ENCODE measurements at places on chromosomes 5 and 9. TPM values are rescaled to one million over a fixed set of nuclear protein-coding genes. Genes with fewer than 3 reads are reported as not detected.
A peak's percentile ranks its signal among the peaks of the same experiment; 100 is the strongest.

- peak; percentile 57 for DNase-seq
These were observed 23.3 kb downstream of the CAVIN4 start for GRCh38 chr9:100601216-100601615.

DNA sequence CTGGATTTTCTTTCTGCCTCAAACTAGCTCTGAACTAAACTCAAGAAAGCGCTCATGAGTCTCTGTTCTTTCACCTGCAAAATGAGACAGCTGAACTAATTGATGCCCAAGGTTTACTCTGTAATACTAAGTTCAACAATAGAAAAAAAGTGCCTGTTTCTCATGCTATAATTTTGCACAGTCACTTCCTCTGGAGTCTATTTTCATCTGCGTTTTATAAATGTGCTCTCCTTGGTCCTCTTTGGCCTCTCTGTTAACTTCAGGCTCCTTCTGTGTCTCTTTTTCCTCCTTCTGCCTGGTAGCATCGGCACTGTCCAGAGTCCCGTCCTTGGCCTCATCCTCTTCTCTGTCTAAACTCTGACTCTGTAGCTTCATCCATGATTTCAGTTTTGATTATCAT, 311.9 kb upstream of the TLE4 start:
- no peak for DNase-seq

GRCh38 chr5:122142480-122143164, 13.3 kb downstream of the ZNF474 start:
- no peak for DNase-seq

GRCh38 chr5:558871-559503, 34.7 kb upstream of the SLC9A3 start:
- DNase-seq: no peak

- no peak for DNase-seq
These were observed 39.7 kb upstream of the SHC3 start for GRCh38 chr9:89218040-89218928.

- no peak for DNase-seq
These were observed 180.4 kb upstream of the TRIM32 start for GRCh38 chr9:116506685-116507084.

DNA sequence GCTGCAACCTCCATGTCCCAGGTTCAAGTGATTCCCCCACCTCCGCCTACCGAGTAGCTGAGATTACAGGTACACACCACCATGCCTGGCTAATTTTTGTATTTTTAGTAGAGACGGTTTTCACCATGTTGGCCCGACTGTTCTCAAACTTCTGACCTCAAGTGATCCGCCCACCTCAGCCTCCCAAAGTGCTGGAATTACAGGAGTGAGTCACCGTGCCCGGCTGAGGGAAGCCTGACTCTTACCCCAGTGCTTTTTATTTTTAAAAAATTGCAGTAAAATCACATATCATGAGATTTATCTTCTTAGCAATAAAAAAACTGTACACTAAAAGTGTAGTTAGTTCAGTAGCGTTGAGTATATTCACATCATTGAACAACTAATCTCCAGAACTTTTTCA, 105.3 kb downstream of the SLIT3 start:
- no peak for DNase-seq

- no peak for DNase-seq
These were observed 20.9 kb upstream of the BNIP1 start for GRCh38 chr5:173123416-173123815.

DNA sequence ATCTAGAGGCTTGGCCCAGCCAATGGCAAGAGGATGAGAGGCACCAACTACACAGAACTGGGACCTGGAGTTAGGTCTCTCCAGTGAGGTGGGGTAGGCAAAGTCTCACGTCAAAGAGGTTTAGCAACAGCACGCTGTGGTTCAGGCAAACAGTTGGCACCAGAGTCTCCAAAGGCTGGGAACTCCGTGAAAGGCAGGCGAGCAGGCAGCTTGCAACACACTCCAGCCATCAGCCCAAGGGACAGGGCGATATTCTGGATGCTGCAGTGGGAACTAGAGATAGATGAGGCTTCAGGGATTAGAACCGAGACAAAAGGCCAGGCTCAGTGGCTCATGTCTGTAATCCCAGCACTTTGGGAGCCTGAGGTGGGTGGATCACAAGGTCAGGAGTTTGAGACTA, 129.1 kb downstream of the PDZD2 start:
- DNase-seq: no peak

DNA sequence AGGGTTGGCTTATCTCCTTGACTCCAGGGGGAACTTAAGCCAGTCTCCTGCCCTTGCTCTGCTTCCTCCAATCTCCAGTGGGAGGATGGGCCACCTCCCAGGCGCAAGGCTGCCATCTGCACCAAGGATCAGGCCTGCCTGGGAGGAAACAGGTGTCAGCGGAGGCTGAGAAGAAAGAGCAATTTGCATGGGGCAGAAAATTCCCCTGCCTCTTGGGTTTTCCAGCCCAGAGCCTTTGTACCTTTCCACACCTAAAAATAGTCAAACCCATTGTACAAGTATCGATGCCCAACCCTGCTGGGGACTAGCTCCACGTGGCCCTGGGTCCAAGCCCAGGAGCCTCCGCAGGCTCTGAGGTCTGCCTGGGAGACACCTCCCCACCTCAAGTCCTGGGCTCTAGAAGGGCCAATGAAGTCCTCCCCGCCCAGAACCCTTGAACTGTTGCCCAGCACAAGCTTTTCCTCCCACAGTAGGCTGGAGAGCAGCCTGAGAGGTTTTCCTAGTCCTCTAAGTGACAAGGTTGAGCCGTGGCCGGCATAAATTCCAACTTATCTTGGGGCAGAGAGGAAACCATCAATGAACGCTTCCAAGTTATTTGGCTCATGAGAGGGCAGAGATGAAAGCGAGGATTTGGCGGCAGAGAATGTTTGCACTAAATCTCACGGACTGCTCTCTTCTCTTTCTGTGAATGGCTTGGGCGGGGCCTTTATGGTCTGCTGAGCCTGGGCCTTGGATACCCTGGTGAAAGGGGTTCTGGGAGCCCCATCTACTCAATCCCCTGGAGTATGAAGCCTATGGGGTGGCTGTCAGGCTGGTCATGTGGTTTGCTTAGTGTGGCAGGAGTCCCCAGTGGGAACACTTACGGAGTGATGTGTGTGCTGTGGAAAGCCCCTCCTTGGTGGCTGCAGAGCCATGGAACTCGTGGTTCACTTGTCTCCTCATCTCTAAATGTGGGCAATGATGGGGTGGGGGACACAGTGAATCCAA, 15.6 kb downstream of the JADE2 start:
- DNase-seq: no peak

DNA sequence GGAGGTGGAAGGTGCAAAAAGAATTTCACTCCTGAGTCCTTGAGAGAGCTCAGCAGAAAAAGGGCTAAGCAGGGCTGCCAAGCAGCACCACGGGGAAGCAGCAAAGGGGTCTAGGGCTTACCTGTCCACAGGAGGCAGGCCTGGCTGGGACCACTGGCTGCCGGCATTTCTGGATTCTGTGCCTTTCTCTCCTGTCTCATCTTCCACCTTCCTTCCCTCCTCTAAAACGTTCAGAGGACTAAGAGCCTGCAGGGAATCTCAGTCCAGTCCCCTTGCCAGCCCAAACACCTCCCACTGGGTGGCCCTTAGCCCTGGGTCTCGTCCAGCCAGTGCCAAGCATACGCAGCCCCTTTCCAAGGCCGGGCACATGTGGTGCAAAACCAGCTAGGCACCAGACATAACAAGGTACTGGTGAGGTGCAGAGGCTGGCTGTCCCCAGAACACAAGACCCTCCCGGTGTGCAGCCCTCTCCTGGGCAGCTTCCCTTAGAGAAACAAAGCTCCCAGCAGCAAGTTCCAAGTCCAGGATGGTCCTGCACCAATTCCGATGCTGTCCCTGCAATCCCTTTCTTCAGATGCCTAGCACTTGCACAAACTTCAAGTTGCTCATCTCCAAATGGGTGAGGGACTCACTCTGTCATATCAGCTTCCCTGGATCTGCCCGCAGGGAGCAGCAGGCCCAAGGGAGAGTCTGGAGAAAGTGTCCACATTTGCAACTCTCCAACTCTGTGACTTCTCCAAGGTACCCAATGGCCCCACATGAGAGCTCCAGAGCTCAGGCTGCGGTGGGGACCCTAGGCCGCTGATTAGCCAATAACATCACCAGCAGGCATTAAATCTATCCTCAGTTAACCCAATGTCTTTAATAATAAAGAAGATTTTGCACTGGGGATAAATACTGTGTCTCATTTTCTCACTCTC, 126.3 kb downstream of the C5orf15 start:
- no peak for DNase-seq

- DNase-seq: no peak
These were observed 38.9 kb upstream of the SLC2A8 start for GRCh38 chr9:127358023-127358535.

DNA sequence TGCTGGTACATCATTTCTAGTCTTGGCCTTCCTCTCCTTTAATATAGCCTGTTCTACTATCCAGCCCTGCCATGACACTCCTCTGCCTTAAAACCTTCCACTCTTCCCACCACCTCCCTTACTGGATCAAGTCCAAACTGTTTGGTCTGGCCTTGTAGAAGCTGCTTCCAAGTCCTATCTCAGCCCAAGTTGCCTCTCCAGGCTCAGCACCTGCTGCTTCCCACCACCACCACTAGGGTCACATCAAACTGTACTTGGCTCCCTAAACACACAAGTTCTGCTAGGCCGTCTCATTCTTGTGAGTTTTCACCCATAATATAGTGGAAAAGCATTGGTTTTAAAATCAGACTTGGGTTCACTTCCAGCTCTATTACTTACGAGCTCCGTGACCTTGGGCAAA, 1.4 kb downstream of the NDUFA8 start:
- peak; percentile 40 for DNase-seq

GRCh38 chr9:106689089-106689488, 173.9 kb upstream of the ZNF462 start:
- DNase-seq: no peak

GRCh38 chr5:103237778-103238177, 20.8 kb upstream of the MACIR start:
- DNase-seq: no peak

DNA sequence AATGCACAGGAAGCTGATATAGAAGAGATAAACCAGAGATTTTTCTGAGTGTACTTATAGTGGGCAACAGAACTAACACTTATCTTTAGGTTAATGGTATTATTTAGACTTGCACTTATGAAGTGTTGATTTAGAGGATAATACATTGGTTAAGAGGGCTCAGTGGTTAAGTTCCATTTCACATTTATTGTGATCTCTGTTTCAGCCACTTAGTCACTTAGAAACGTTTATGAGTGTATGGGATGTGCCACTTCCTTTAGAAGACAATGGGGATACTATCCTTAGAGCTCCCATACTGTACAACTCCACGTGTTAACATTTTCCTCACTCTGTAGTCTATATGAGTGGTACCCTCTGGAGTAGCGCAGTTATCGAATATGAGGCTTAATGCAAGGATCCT, 57.5 kb downstream of the PIP5K1B start:
- DNase-seq: no peak

GRCh38 chr9:87181670-87182069, 234.4 kb upstream of the GAS1 start:
- no peak for DNase-seq

DNA sequence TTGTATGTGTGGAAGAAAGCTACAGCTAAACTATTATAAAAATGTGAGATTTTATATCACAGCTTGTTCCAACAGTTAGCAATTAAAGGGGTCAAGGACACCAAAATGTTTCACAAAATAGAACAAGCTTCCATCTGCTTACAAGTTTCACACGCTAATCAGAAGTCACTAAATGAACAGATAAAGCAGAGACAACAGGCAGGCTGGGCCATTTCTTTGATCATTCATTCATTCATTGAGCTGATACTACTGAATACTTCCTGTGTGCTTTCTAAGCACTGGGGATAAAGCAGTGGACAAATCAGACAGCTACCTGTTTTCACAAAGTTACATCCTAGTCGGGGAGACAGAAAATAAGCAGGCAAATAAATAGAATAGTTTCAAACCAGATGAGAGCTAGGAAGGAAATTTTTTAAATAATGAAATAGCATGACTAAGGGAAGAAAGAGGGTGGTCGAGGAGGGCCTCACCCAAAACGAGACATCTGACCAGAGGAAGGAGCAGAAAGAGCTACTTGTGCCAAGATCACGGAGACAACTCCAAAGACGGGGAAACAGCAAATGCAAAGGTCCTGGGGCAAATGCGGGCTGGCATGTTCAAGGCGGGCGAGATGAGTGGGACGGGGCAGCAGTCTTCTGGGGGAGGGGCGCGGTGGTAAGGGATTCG, 1.2 kb downstream of the MAPK9 start:
- DNase-seq: no peak

GRCh38 chr9:105293408-105293807, 49.0 kb downstream of the SLC44A1 start:
- DNase-seq: no peak

DNA sequence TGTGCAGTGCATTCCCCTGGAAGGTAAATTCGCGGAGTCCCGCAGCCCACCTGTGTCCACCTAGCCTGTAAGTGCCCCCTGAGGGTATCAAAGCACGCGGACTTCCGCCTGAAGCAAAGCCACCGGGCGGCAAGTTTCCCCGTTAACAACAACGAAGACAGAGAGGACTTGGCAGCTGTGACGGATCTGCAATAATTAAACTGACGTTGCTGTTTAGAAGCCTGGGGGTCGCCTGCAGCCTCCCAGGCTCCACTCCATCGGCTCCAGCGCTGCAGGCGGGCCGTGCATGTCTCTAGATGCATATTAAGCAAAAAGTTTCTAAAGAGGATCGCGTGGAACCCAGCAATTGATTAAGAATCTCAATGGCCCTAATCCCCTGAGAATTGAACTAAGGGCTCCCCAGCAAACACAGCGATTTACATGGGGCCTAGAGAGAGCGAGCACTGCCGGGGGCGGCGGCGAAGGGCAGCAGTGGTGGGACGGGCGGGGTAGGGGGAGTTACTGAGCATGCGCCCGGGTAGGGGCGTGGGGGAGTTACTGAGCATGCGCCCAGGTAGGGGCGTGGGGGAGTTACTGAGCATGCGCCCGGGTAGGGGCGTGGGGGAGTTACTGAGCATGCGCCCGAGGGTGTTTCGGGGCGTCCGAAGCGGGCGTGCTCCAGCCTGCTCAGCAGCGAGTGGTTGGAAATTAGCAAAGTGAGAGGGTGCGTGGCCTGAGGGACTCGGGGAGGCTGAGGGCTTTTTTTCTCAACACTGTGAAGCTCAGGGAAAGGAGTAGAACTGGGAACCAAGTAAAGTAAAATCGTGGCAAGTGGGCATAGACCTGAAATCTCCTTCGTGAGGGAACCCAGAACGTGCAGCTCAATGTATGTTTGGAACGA, 255.2 kb downstream of the DOCK8 start:
- DNase-seq: peak; percentile 93

The TMOD1 gene
- total RNA-seq: 3.8 TPM

The GZMA gene
- 4.2 TPM for total RNA-seq

The F2RL2 gene
- total RNA-seq: not detected

The NUTM2F gene
- total RNA-seq: not detected

The C5orf34 gene
- 21.0 TPM for total RNA-seq

The MYMK gene
- total RNA-seq: not detected

The ARL14EPL gene
- total RNA-seq: not detected

The GADD45G gene
- 6.0 TPM for total RNA-seq

The SLC6A3 gene
- not detected for total RNA-seq

The INVS gene
- total RNA-seq: 15.5 TPM

The ANKRD33B gene
- 12.0 TPM for total RNA-seq

Measured in activated T-cell treated with anti-CD3 and anti-CD28 coated beads, Interleukin-2, amount 50 U/mL, for 72 hours (primary cell).